Brain microvascular endothelial cell (primary cell): ENCODE measurements at places on chromosomes 7 and 10.

- no peak for DNase-seq
These were observed 14.1 kb upstream of the C10orf95 start for GRCh38 chr10:102465466-102465865.

GRCh38 chr10:29751684-29752083 lies 116.9 kb upstream of the SVIL start:
- DNase-seq = no peak

DNA sequence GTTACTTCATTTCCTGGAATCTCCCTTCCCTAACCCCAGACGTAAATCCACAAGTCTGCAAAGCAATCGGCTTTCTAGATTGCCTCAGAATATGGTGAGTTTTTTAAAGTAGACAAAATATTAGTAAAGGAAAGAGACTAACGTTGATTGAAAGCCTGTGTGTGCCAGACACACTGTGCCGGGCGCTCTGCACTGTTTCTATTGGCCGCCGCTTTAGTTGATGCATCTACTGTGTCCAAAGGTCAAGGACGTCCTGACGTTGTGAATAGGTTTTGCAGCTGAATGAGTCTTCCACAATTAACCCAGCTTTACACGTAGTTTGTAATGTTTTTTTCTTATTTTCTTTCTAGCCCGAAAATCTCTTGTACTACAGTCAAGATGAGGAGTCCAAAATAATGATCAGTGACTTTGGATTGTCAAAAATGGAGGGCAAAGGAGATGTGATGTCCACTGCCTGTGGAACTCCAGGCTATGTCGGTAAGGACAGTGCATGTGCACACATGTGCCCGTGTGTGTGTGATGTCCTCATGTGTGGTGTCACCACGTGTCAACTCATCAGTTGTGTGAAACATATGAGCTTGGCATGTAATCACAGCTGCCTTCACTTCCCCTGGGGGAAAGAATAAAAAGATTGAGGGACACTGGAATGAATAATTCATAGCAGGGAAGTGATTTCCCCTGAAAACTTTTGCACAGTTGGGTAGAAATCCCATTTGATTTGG lies 232.0 kb downstream of the CCDC3 start:
- no peak for DNase-seq

DNA sequence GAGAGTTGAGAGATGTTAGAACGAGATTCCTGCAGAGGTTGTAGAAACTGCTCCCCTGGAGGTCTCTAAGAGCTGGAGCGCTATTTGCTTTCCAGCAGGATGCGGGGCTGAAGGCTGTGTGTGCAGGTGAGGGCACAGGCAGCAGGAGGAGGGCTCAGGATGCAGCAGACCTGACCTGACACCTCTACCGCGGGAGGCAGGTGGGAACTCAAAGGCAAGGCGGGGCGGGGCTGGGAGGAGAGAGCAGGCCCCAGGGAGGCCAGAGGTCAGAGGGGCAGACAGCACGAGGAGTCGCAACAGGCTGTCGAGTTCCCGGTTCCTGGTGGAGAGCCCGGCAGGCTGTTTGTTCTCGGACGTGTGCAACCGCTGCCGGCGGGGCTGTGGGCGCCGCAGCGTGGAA lies 7.9 kb upstream of the CRTAC1 start:
- no peak for DNase-seq

- DNase-seq = no peak
These were observed 17.8 kb upstream of the ZKSCAN1 start for GRCh38 chr7:99997545-99998137.

DNA sequence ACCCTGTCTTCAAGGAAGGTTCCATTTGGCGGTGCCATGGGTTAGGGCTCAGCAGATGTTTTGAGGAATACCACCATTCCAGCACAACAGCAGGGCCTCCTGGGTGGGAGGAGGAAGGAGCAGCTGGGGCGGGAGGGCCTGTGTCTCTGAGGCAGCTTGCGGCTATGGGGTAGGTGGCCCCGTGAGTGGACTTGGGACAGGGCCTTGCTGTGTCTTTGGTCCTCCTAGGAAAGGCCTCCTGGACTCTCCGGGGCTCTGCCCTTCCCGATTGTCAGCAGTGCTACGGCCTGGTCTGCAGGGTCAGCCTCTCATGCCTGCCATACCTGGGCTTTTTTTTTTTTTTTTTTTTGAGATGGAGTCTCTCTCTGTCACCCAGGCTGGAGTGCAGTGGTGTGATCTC lies 96.7 kb downstream of the PAXIP1 start:
- no peak for DNase-seq

- DNase-seq = no peak
These were observed 416.4 kb downstream of the AUTS2 start for GRCh38 chr7:70014472-70015177.

DNA sequence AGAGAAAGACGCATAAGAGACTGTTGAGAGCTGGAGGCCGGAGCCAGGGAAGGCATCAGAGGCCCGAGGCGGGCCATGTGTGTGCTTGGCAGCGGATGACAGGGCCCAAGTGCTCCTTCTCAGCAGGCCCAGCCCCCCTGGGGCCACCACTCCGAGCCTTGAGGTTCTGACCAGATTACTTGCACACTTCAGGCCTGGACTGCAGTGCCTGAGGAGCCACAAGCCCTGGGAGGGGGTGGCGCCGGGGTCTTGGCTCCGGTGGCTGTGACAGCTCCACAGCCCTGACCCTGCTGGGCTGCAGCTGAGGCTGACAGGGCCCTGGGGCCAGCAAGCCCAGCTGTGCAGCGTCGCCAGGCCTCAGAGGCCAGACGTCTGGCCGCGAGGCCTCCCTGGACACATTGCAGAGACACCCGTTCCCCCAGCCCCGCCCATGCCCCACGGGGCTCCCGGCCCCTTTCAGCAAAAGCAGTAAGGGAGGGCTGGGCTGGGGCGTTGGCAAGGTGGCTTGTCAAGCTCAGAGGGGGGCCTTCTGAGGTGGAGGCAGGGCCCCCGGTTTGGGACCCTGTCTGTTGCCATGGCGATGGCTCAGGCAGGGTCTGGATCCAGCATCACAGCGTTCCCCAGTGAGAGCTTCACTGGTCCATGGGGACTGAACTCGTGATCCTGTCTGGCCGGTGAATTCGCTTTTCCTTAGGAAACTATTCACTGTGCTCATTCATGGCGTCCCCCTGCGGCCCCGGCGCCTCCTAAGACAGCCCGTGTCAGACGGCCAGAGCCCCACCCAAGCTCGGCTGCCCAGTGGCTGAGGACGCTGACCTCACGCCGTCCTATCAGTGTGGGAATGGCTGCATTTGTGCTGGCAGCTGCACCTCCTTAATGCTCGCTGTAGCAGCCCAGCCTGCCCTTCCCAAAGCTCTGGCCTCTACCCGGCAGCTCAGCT lies 5.7 kb downstream of the ELN start:
- DNase-seq = no peak

DNA sequence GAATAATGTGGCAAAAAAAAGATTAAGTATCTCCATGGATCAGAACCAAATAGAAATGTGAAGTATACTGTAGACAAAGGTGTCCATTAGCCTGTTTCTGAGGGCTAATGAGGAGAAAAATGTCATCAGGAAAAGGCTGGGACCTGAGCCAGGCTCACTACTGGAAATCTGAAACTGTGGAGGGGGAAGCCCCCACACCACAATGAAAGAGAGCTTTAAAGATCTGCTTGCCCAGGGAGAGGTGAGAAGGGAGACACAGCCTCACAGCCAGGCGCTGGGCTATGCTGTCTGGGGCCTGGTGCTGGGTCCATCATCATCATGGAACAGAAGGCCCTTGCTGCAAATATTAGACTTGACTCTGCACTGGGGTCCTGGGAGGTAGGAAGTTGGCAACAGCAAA lies 90.4 kb downstream of the OSBPL3 start:
- no peak for DNase-seq

- no peak for DNase-seq
These were observed 22.3 kb downstream of the PDGFA start for GRCh38 chr7:497346-497745.

DNA sequence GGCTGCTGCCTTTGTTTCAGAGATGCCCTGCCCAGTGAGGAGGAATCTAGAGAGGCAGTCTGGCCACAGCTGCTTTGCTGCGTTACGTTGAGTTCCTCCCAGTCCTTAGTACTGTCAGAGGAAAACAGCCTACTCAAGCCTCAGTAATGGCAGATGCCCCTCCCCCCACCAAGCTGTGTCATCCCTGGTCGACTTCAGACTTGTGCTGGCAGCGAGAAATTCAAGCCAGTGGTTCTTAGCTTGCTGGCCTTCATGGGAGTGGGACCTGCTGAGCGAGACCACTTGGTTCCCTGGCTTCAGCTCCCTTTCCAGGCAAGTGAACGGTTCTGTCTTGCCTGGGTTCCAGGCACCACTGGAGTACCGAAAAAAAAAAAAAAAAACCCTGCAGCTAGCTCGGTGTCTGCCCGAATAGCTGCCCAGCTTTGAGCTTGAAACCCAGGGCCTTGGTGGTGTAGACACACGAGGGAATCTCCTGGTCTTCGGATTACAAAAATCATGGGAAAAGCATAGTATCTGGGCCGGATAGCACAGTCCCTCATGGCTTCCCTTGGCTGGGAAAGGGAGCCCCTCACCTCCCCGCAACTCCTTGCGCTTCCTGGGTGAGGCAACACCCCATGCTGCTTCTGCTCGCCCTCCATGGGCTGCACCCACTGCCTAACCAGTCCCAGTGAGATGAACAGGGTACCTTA lies 9.1 kb downstream of the SDHAF3 start:
- DNase-seq = peak; percentile 27

GRCh38 chr10:133039107-133039802 lies 48.5 kb upstream of the ADGRA1 start:
- no peak for DNase-seq

- DNase-seq = no peak
These were observed 323.1 kb downstream of the TFEC start for GRCh38 chr7:115707258-115708012.

DNA sequence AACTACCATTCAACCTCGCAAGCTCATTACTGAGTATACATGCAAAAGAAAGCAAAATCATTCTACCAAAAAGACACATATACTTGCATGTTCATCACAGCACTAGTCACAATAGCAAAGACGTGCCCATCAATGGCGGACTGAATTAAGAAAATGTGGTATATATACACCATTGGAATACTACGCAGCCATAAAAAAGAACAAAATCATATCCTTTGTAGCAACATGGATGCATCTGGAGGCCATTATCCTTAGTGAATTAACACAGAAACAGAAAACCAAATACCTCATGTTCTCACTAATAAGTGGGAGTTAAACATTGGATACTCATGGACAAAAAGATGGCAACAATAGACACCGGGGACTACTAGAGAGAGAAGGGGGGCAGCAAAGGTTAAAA lies 6.4 kb downstream of the TRDMT1 start:
- no peak for DNase-seq

DNA sequence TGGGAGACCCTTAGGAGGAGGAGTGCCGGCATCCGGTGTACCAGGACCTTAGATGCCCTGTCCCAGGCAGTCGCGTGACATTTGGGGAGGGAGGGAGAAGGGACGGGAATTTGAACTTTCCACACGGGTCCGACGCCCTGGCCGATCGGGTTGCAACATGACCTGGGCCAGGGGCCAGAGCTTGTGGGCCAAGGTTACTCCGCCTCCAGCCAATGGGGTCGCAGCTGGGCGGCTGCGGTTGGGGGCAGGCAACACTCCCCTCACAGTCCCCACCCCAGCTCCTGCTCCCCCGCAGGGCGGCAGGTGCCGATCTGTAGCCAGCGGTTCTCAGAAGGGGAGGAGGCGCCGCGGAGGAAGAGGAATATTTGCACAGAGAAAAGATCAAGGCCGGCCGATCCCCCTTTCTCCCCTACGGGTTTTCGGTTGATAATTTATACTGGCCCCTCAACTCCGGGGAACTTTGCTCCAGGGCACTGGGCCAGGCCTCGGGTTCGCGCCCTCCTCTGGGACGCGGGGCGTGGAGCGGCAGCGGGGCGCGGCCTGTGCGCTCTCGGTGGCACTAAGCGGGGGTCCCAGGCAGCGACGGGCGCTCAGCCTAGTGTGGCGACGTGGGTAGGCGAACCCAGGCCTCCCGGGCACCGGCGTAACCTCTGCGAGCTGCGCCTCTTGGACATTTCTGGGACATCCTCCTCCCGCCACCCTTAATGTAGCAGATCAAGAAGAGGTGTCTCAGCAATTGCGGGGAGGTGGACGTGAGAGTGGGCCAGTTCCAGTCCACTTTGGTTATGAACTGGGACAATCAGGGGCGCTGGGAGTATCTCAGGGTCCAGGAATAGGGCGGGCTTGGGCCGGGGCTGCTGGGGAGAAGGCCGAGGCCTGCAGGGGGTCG lies 1.2 kb downstream of the MLXIPL start:
- DNase-seq = no peak

DNA sequence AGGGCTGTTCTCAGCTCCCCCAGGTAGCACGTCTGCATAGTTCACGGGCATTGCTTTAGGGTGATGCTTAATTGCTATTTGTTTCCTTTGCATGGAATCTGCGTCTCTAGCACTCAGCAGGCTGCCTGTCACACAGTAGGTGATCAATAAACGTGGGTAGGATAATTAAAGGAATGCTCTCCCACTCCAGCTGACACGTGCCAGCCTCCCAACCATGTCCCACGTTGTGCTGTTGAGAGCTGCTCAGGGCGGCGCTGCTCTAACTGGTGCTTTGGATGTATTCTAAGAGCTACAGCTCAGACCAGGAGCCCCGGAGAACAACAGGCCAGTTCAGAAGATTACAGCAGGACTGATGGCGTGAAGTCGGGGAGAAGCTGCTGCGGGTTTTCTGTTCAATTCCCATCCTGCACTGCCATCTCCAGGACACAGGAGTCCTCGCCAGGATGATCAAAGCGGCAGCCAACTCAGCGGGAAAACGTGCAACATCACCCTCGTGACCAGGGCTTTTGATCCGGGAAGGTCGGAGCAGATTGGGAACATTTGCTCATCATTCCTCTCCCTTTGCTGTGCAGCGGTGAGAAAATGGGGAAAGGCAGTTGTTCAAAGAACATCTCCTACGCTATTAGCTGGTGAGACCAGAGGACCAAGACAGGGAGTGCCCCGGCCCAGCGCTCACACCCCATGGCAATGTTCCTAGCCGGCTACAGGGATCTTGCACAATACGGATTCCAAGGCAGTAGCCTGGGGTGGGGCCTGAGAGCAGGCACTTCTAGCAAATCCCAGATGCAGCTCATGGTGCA lies 50.5 kb upstream of the FOXK1 start:
- peak; percentile 84 for DNase-seq

DNA sequence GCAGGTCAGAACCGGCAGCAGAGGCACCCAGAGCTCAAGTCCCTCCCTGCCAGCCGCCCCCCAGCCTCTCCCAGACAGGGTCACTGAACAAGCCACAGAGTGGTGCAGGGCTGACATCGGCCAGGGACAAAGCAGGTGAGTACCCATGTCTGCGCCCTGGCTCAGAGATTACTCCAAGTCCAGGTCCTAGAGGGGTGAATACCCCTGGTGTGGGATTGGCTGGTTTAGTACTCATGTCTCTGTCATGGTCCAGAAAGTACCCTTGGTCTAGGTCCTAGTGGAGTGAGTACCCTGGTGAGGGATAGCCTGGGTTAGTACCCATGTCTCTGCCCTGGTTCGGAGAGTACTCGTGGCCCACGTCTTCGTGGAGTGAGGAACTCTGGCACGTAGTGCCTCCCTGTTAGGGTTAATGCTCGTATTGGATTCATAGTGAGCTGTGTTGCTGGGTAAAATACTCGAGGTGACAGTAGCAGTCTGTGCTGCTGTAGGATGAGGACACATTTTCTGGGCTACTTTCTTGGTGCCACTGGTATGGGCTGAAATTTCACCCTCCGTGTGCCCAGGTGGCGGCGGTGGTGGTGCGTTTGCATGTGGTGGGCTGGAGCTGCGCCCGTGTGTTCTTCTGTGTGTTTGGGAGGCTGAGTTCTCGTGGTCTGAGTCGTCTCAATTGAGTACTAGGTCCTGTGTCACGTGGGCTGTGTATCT lies 25.5 kb upstream of the KNDC1 start:
- DNase-seq = no peak

GRCh38 chr10:72334825-72335393 lies 19.8 kb downstream of the DNAJB12 start:
- DNase-seq = peak; percentile 96
